ENCODE measurements at places on chromosomes 5 and 9.

DNA sequence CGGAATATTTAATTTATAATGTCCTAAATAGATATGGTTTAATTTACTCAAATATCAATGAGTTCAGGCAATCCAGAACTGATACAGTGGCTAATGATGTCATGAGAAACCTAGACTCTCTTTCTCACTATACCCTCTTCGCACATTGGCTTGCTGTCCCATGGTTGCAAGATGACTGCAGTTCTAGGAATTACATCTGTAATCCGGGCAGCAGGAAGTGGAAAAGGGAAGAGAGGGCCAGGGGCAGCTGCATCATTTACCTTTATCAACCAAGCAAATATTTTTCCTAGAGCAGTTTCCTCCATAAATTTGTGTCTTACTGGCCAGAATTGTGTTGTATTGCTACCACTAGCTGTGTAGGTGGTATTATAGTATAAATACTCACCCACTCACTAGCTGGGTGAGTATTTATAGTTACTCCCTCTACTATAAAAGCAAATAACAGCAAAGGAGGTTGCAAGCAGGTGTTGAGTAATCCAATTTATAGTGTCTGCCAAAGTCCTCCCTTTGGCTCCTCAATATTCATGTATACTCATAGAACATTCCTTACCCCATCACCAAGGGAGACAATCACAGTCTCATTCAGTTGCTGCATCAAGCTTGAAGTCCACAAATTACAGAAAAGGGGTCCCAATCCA is 168.8 kb downstream of the DROSHA start:
- DNase-seq: no peak

DNA sequence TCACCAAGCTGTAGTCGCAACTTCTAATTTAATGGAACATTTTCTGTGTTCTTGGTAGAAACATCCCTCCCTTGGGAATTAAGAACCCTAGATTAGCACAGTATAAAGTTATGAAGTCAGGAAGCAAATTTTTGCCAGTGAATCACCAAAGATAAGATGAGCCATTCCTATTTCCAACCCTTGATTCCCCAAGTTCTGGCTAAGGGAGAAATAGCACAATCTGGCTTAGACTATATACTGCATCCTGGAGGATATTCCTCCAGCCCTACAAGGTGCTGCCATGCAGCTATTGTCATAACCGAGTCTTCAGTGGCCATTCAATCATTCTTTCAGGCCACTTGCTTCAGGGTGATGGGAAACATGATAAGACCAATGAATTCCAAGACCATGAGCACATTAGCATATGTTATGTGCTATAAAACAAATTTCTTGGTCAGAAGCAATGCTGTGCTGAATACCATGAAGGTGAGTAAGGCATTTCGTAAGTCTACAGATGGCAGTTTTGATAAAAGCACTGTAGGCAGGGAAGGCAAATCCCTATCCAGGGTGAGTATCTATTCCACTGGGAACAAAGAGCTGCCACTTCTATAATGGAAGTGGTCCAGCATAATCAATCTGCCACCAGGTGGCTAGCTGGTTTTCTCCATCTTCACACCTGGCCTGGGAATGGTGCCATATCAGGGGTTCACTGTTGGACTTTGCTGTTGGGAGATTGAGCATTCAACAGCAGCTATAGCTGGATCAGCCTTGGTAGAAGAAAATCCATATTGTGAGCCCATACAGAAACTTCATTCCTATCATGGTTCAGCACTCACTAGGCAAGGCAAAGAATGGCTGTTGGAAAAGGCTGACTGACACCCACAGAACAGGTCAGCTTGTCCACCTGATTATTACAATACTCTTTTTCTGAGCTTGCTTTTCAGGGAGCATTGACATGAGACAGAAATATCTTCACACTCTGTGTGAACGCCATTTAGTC is 19.6 kb upstream of the ARL15 start:
- no peak for DNase-seq

- peak; percentile 40 for DNase-seq
Observed at GRCh38 chr5:113678924-113679575, 165.6 kb downstream of the YTHDC2 start.

DNA sequence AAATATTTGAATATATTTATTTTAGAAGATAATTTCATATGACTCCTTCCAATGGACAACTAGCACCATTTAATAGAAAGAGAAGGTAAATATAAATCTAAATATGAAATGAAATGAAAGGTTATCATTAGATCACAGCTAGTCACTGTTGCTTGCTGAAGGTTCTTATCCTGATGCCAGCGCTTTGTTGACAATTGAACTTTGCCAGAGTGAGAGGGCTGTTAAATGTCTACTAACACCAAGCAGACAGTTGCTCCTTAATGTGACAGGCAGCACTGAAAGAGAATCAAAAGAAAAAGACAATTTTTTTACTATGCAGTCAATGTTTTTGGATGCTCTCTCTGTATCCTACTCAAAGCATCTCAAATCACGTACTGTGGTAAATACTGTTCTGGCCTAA is 152.6 kb upstream of the SEMA6A start:
- DNase-seq: no peak

DNA sequence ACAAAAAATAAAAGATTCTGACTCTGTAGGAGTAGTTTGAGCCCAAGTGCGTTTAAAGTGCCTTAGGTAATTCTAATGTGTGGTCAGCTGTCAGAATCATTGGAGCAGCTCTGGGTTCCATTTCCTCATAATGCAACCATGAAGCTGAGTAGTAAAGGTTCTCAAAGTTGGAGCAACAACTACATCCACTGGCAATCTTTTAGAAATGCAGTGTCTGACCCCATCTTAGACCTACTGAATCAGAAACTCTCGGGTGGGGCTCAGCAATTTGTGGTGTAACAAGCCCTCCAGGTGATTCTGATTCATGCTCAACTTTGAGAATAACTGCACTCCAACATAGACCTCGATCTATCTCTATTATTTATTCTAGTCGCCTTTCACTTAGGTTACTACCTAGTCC is 7.6 kb upstream of the ALDH1A1 start:
- DNase-seq: no peak

DNA sequence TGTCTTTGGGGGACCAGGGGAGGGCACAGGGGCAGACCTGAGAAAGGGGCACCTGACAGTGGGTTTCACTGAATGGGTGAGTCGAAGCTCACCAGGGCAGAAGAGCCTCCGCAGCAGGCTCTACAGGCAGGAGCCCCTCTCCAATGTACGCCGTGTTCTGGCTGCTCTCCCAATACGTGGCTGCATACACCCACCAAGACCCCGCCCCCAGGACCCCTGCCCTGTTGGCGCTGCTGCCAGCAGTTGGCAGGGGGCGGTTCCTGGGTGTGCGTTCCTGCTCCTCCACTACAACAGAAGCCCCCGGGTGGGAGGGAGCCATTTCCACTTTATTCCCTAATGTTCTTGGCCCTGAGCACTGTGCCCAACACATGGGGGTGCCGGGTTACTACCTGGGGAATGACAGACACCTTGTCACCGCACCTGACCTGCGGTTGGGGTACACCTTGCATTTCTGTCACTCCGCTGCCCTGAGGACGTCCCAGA is 30.3 kb downstream of the SARDH start:
- DNase-seq: no peak

GRCh38 chr5:119377066-119377465 is 21.2 kb downstream of the TNFAIP8 start:
- DNase-seq: no peak

- no peak for DNase-seq
Observed at GRCh38 chr9:132487351-132487791, 77.4 kb downstream of the CFAP77 start.
